ENCODE measurements at places on chromosomes 1 and 21. TPM values are rescaled to one million over a fixed set of nuclear protein-coding genes. Genes with fewer than 3 reads are reported as not detected.
A peak's percentile ranks its signal among the peaks of the same experiment; 100 is the strongest.

Gene ACADM
- 36.4 TPM for total RNA-seq

Gene TRAF3IP3
- 1.1 TPM for total RNA-seq

Gene S100A7
- not detected for total RNA-seq

Gene FAM163A
- 10.1 TPM for total RNA-seq

Gene PTPN22
- 0.11 TPM for total RNA-seq

DNA sequence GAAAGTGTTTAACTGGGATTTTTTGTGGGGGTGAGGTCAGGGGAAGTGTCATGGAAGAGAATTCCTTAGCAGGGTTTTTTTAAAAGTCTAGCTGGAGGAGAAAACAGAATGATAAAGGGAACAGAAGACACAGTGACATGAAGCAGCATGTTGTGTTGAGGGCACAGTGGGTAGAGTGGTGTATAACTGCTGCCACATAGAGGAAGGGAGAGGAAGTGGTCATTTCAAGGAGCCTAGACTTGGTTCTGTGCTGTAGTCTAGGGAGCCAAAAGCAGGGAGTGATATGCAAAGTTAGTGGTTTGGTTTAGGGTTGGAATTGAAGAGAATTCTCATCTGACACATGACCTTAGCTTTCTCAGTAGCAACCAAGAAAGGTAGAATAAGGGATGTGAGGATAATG lies 10.2 kb downstream of the EEIG2 start:
- H3K27me3 ChIP-seq, result no peaks in the 10 kb centered on the region
- H3K4me1 ChIP-seq, result no peaks in the 10 kb centered on the region
- H3K36me3 ChIP-seq, result no peaks in the 10 kb centered on the region

- no peaks in the 10 kb centered on the region for H3K27me3 ChIP-seq
- no peak for DNase-seq
Observed at GRCh38 chr1:215594640-215595039, 27.5 kb downstream of the KCTD3 start.

DNA sequence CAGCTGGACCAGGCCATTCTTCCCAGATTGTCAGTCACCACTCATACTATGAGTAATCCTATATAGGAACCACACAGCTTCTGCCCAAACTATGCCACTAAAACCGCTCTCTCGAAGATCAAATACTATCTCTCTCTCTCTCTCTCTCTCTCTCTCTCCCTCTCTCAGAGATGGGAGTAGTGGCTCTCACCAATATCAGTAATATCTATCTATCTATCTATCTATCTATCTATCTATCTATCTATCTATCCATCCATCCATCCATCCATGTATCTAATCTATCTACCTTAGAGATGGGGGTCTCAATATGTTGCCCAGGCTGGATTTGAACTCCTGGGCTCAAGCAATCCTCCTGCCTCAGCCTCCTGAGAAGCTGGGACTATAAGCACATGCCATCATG lies 4.7 kb upstream of the HIPK1 start:
- peaks cover 24% of the 10 kb centered on the region for H3K27me3 ChIP-seq
- peaks cover 14% of the 10 kb centered on the region for H3K4me1 ChIP-seq

- H3K27me3 ChIP-seq, result no peaks in the 10 kb centered on the region
- DNase-seq, result no peak
- H3K4me3 ChIP-seq, result peak overlapping the region; percentile 98
Observed at GRCh38 chr1:11804666-11805421, 920 bp downstream of the MTHFR start.

DNA sequence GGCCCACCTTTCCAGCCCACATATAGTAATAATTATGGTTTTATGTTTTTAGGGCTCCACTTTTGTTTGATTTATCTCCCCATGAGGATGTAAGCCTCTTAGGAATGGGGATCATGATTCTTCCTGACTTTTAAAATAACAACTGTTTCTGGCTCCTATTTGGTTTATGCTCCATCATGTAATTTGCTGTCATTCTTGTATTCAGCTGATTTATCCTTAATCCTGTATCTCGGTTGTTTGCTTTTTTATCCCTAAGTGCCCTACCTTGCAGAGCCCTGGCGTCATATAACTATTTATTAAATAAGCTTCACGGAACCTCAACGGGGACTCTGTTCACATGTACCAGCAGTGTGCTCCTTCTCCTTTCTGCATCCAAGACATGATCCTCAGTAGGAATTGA lies 70.7 kb downstream of the RYR2 start:
- peaks cover 6% of the 10 kb centered on the region for H3K4me1 ChIP-seq
- no peak overlapping the region for H3K4me3 ChIP-seq
- no peaks in the 10 kb centered on the region for H3K27me3 ChIP-seq
- no peaks in the 10 kb centered on the region for H3K36me3 ChIP-seq
- DNase-seq, result no peak

- H3K4me1 ChIP-seq, result peaks cover 28% of the 10 kb centered on the region
- DNase-seq, result no peak
- H3K27me3 ChIP-seq, result no peaks in the 10 kb centered on the region
- H3K4me3 ChIP-seq, result no peak overlapping the region
- no peak overlapping the region for H3K27ac ChIP-seq
- no peaks in the 10 kb centered on the region for H3K36me3 ChIP-seq
Observed at GRCh38 chr1:47819574-47819888, 177.7 kb downstream of the TRABD2B start.

DNA sequence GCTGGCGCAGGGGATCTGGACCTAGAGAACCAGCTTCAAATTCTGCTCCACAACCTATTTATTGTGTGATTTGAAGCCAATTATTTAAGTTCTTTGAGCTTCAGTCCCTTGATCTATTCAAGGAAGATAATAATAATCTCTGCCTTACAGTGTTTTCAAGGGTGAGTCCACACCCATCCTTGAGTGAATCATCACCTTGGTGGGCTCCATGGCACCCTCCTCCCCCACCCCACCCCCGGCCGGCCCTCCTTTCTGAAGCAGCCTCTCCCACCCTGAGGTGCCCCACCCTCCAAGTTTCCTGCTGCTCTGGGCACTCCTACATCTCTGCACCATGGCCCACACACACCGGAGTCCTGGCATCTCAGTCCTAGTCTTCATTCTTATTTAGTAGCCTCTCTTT lies 38.3 kb downstream of the TCP10L start:
- no peaks in the 10 kb centered on the region for H3K36me3 ChIP-seq
- H3K27ac ChIP-seq, result no peak overlapping the region
- H3K4me3 ChIP-seq, result no peak overlapping the region
- no peaks in the 10 kb centered on the region for H3K4me1 ChIP-seq
- peaks cover 12% of the 10 kb centered on the region for H3K27me3 ChIP-seq

DNA sequence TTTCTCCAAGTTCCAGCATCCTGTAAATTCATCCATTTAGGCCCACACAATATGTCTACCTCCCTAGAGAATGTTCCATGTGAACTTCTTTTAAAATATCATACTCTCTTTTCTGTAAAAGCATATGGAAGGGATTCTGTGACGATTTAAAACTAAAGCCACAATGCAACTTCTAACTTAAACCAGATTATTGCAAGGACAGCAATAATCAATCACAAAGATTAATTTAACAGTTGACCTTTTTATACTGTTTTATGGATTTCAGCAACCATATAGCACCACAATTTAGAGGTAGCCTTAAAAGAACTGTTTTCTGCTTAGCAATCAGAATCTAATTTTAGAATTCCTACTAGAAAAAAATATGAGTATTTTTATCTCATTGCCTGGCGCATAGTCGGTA lies 58.3 kb downstream of the DSCAM start:
- no peak for DNase-seq
- H3K36me3 ChIP-seq, result no peaks in the 10 kb centered on the region
- H3K27ac ChIP-seq, result no peak overlapping the region
- H3K4me1 ChIP-seq, result peaks cover 4% of the 10 kb centered on the region
- no peaks in the 10 kb centered on the region for H3K27me3 ChIP-seq

Data from mesothelial cell of epicardium (in vitro differentiated cells).